ENCODE measurements at places on chromosomes 4 and X.

GRCh38 chr4:169279108-169279507, 8.4 kb upstream of the SH3RF1 start:
- no peak for DNase-seq

DNA sequence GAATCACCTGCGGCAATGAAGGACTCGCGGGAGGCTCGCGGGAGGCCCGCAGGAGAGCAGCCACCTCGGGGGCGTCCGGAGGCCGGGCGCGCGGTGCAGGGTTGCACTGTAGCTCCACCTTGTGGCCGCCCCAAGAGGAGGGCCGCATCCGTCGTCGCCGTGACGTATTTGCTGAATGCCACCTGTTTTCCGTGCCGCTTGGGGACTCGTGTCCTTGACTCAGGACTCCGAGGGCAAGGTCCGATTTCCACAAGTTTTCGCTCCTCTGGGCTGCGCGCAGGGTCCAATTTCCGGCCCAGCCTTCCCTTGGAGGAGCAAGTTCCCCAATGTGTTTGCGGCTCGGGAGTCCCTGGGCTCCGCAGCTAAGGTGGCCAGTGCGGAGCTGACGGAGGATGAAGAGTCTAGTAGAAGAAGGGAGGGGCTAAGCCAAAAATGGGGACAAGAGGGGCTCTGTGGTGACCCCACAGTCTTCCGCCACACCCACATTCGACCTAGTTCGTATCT, 10.7 kb upstream of the DLG3 start:
- DNase-seq: peak; percentile 77

DNA sequence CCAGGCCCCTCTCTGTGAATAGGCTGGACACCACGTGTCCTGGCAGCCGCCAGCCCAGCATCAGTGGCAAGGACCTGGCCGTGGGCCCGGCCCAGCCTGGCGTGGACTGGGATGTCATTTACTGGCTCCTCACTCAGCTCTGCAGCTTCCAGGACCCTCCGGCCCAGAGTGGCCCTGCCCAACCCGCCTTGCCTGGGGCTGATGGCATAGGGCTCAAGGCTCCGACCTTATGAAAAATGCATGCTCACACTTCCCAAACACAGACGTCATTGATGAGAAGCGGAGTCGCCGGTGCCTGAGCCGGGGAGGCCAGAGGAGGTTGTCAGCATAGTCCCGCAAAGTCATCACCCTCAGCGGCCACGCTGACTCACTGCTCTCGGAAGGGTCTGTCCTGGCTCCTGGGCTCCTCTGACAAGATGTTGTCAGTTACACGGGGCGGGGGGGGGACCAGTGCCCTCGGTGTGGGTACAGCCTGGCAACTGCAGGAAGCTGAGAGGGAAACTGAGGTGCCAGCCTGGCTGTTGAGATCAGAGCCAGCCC, 14.3 kb downstream of the CFAP99 start:
- peak; percentile 74 for DNase-seq

- no peak for DNase-seq
These were observed 42.5 kb downstream of the BEX3 start for GRCh38 chrX:103418811-103419340.

GRCh38 chr4:1300466-1301455, 11.1 kb downstream of the MAEA start:
- DNase-seq: no peak

- DNase-seq: no peak
These were observed 42.5 kb upstream of the MAP9 start for GRCh38 chr4:155419266-155419665.

- DNase-seq: no peak
These were observed 16.5 kb downstream of the UTP3 start for GRCh38 chr4:70704931-70705182.

DNA sequence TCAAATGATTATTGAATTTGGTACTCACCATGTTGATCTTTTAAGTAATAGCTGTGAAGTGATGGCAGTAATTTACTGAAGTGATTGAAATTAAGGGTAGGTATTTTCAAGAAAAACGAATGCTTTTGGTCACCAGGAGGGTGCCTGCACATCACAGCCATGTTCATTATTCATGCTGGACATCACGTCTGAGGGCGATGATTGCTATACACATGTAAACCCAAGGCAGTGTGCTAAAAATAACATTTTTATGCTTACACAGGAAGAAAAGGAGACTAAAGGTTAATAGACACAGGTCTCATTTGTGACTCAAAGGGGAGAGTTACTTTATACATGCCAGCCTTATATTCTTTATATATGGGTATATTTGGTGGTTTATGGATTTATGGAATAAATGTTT, 1146.0 kb downstream of the NLGN4X start:
- DNase-seq: no peak

DNA sequence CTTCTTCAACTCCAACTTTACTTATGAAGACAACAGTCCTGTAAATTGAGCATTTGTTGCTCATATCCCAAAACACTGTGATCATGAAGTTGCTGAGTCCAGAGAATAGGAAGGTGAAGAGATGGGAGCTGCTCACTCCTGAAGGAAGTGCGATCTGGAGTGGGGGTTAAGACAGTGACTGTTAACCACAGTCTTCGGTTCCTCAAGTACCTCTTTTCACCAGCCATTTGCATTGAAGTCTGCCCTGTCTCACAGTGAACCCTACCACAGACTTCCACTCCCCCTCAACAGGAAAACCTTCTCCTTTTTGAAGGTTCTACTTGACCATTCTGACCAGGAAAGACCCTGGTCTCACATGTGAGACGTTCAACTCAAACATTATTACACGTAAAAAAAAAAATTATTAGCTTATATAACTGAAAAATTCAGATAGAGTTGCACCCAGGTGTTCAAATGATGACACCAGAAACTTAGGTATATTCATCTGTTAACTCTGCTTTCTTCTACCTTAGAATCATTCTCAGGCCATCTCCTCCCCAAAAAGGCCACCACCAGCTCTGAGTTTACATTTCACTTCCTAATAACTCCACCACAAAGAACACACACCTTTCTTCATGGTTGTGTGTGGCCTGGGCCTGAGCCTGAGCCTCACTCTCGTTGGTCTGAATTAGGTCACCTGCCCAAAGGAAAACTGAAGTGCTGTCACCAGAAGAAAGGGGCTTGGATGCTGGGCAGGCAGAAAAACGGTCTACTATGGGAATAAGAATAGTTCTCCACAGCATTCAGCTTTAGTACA, 199.2 kb downstream of the DCTD start:
- DNase-seq: no peak

DNA sequence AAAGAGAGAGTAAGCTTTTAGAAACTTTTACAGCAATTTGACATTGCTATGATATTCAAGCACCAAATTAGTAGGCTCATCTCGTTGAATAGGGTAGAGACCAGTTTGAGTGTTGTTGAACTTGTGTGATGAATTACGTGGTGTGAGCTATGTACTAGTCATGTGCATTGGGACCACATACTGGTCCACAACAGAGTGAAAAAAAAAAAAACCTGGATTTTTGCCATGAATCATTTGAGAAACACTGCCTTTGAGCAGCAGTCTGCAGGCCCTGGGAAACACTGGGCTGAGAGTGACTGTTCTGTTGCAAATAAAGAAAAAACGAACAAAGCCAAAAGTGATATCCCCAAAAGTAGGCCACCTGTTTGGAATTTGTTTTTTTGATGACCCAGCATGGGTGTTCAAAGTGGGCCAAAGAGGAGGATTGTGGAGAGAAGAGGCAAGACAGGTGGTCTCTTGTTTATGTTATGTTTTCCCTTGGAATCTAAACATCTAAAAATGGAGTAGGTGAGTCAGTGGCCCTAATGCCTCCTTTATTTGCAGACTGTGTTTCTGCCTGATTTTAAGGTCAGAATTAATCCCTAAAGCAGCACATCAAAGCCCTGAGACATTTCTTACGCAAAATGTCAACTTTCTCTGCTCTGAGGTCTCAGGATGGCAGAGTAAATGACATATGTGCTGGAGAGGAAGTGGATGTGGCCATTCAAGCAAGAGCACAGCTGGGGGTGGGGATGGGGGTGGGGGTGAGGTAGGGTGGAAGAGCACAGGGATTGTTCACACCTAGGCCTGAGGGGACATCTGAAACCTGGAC, 33.5 kb downstream of the TAF7L start:
- no peak for DNase-seq

DNA sequence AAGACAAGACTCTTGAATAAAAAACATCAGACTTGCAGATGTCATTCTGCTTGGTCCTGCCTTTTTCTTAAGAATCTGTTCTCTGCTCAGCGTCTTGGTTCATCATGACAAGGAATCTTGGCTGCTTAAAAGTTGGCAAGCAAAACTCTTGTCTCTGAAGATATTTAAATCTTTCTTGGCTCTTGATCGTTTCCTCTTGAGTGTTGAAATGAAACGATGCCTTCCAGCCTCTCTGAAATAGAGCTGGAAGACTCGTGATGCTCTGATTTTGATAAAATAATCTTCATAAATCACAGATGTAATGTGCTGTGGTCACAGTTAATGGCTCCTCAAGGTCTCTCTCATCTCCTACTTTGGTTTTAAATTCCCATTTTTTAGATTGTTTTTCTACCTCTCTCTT, 39.9 kb upstream of the TMEM192 start:
- DNase-seq: no peak

- DNase-seq: no peak
These were observed 26.0 kb downstream of the LRIT3 start for GRCh38 chr4:109873791-109874514.

DNA sequence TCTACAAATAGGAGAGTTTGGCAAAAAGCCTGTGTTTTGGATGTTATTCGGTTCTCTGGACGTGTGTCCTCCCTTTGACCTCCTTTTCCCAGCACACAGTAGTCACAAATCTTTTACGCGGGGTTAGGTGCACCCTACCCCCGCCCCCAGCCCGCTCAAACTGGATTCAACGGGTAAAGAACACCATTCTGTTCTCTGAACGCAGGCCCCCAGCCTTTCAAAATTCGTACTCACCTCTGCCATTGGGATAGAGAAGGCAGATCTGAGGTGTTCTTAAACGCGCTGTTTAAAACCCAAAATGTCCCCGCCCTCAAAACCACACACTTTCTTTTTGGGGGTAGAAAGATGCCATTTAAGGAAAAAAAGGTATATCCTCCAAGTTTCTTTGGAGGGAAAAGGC, 2.7 kb downstream of the LEF1 start:
- DNase-seq: no peak
